Omental fat pad (tissue), 4 donors: ENCODE measurements at places on chromosomes 1 and 21. TPM values are rescaled to one million over a fixed set of nuclear protein-coding genes. Genes with fewer than 3 reads are reported as not detected.

The SLC25A34 gene
- 1.6 TPM for total RNA-seq

The GPR153 gene
- 10.9 TPM for total RNA-seq

The PADI4 gene
- 1.6 TPM for total RNA-seq

- no peak for DNase-seq
These were observed 167.8 kb downstream of the DHRS3 start for GRCh38 chr1:12450090-12450755.

GRCh38 chr21:42496839-42497202 is 797 bp upstream of the RSPH1 start:
- no peak for DNase-seq

DNA sequence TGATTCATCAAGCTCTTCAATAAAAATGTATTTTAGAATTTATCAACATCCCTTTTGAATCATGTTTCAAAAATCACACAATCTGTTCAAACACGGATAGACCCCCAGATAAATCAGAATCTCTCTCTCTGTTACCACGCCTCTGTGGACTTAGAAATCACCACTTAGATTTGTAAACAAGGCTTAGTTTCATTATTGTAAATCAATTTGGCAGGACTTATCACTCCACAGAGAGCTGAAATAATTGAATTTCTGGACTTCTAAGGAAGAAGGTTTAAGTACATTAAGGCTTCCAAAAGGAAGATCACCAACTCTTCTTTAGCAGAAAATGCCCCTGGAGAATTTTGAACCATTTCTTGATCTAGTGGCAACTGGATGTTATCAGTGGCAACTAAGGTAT is 100.4 kb downstream of the APP start:
- no peak for DNase-seq

DNA sequence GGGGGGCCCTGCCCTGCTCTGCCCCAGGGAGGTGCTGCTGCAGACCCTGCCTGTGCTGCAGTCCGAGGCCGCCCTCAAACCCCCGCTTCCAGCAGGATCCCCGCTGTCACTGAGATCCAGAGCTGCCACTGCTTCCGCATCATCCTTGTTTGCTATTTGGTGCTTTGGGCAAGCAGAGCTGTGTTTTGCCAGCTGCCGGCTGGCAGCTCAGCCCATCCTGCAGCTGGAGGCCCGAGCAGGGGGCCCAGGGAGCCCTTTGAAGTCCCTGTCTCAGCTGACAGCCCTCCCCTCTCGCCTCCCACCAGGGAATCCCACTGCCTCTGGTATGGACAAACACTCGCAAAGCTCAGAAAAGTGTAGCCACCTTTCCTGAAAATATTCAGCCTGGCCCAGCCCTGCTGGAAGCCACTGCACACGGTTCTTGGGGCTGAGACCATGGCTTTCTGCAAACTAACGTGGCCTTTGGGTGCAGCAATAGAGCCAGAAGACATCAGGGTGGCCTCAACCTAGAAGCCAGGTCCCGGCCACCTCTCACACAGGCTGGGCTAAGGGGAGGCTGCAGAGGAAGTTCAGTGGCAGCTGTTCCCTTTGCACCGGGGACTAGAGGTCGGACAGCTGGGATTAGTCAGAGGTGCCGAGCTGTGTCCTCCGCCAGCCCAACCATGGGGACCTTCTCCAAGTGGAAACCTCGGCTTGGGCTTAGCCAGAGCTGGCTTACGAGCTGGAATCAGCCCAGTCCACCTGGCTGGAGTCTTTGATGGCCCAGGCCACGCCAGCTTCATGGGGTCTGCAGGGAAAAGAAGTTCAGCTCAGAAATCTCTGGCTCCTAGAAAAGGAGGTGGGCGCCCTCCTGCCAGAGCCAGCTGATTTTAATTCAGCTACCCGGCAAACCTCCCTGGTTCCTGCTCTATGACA is 107.1 kb downstream of the SPSB1 start:
- DNase-seq = no peak
